CD8-positive, alpha-beta memory T cell (primary cell): ENCODE measurements at places on chromosomes 6 and 20. TPM values are rescaled to one million over a fixed set of nuclear protein-coding genes. Genes with fewer than 3 reads are reported as not detected.

NRSN2 gene
- 7.6 TPM for total RNA-seq

GJA10 gene
- total RNA-seq = not detected

DACT2 gene
- total RNA-seq = not detected

RCAN2 gene
- total RNA-seq = 0.49 TPM

CDSN gene
- total RNA-seq = not detected

MRAP2 gene
- not detected for total RNA-seq

GHRH gene
- not detected for total RNA-seq

NKAPL gene
- 0.22 TPM for total RNA-seq

CPXM1 gene
- 0.71 TPM for total RNA-seq

MYT1 gene
- total RNA-seq = 0.07 TPM

BTN1A1 gene
- not detected for total RNA-seq

COL9A1 gene
- total RNA-seq = not detected

NEURL2 gene
- 2.7 TPM for total RNA-seq

POM121L2 gene
- total RNA-seq = not detected

TAGAP gene
- 140 TPM for total RNA-seq
